ENCODE measurements at places on chromosomes 7 and 10.

GRCh38 chr10:53619671-53620070 lies 847.1 kb upstream of the MBL2 start:
- DNase-seq, result no peak

DNA sequence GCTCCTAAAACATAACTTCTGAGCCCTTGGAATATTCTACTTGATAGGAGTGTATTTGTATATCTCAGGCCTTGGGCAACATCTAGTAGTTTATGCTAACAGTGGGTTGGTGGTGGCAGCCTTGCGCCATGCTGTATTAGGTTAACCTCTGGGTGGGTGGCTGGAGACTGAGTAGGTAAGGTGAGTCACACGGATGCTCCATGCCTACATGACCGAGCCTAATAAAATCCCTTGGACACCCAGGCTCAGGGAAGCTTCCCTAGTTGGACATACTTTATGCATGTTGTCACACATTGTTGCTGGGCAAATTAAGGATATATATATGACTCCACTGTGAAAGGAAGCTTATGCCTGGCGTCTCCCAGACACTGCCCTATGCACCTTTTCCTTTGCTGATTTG lies 6.0 kb upstream of the DAGLB start:
- DNase-seq, result no peak

- no peak for DNase-seq
Observed at GRCh38 chr7:116218051-116218645, 7.8 kb downstream of the TES start.

GRCh38 chr10:104895981-104896380 lies 254.9 kb downstream of the SORCS3 start:
- DNase-seq, result no peak

GRCh38 chr7:80981405-80981804 lies 62.6 kb upstream of the SEMA3C start:
- no peak for DNase-seq

DNA sequence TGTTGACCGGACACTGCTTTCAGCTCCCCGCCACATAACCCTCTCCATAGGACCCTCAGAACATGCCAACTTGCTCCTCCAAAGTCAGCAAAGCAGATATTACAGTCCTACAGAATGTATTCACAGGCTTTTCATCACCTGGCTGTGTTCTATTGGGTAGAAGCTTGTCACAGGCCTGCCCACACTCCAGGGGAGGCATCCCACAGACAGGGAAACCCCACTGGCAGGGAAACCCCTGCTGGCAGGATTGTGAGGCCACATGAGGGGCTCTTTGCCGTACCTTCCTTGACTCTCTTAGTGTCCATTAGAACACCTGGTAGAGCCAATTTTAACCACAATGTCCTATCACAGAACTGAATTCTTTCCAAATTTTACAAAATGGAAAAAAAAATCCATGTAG lies 344.2 kb upstream of the MGMT start:
- no peak for DNase-seq

GRCh38 chr7:81233208-81233940 lies 314.5 kb upstream of the SEMA3C start:
- no peak for DNase-seq

- DNase-seq, result no peak
Observed at GRCh38 chr10:94216201-94216600, 146.5 kb downstream of the NOC3L start.

DNA sequence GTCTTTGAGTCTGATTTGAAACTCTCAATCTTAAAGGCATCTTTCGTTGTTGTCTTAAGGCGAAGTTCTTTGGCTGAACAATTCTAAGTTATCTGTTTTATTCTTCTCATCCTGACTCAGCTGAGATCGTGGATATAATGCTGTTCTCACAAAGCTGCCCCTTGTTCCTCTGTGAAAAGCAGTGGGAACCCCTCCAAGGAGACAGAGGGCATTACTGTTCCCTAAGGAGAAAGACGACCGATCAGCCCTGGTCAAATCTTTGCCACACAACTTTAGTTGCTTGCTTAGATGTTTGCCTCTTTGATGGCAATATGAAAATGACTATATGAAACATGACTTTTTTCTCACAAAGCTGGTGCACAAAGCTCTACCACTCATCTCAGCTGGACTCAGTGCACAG lies 1016.7 kb downstream of the REEP3 start:
- no peak for DNase-seq

GRCh38 chr7:153808117-153808516 lies 244.1 kb upstream of the DPP6 start:
- no peak for DNase-seq

GRCh38 chr7:144826208-144826607 lies 9.6 kb downstream of the TPK1 start:
- no peak for DNase-seq

DNA sequence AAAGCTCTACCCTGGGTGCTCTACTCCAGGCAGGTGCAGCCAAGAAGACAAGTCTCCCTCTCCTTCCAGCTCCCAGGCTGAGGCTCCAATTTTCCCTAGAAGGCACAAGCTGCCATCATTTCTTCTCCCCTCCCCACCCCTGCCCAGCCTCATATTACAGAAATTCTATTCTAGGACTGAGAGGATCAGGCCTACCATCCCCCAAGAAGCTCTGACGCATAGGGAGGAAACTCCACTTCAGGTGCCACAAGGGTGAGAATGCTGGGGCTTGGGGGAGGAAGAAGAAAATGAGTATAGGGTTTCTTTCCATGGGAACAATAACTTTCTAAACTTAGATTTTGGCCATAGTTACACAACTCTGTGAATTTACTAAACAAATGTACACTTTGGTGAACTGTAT lies 35.3 kb downstream of the FEZF1 start:
- DNase-seq, result no peak

- DNase-seq, result no peak
Observed at GRCh38 chr7:107961405-107961804, 41.6 kb downstream of the LAMB1 start.

DNA sequence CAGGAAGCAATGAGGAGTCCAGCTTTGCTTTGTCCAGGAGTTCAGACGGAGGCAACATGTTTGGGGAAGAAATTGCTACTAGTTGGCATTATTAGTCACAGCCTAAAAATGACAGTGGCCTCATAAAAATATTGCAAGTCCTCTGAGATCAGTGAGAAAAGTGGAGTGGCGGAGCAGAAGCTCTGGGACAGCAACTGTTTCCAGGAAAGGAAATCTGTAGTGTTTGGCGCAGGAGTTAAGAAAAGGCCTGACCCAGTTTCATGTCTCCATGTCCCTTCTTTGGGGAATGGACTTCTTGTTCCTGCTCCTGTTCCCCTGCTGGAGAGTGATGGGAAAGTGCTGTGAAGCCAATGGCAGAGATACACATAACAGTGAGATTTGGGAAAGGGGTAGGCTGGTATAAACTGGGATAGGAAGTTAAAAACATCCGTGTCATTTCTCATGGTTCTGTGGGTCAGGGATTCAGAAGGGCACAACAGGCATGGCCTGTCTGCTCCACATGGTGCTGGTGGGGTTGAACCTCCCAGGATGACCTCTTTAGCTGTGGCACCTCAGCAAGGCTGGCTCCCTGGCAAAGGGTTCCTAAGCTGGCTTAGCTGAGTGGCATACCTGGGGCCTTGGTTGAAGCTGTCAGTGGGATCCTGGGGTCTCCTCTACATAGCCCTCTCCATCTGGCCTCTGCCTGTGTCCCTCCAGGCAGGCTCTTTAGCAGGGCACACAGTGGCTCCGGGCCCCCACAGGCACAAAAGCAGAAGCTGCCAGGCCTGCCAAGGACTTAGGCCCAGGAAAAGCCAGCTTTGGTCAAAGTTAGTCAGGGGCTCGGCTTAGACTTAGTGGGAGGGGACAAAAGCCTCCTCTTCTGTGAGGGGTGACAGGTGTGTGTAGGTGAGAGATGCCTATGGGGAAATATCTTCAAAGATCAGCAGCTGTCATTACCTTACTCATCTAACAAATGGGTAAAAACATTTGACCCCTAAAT lies 77.7 kb downstream of the WDFY4 start:
- no peak for DNase-seq
